Progenitor cell of endocrine pancreas (in vitro differentiated cells): ENCODE measurements at places on chromosomes 5 and 9.

- no peak for DNase-seq
Measured at GRCh38 chr5:81147011-81147885, 85.9 kb upstream of the CKMT2 start.

DNA sequence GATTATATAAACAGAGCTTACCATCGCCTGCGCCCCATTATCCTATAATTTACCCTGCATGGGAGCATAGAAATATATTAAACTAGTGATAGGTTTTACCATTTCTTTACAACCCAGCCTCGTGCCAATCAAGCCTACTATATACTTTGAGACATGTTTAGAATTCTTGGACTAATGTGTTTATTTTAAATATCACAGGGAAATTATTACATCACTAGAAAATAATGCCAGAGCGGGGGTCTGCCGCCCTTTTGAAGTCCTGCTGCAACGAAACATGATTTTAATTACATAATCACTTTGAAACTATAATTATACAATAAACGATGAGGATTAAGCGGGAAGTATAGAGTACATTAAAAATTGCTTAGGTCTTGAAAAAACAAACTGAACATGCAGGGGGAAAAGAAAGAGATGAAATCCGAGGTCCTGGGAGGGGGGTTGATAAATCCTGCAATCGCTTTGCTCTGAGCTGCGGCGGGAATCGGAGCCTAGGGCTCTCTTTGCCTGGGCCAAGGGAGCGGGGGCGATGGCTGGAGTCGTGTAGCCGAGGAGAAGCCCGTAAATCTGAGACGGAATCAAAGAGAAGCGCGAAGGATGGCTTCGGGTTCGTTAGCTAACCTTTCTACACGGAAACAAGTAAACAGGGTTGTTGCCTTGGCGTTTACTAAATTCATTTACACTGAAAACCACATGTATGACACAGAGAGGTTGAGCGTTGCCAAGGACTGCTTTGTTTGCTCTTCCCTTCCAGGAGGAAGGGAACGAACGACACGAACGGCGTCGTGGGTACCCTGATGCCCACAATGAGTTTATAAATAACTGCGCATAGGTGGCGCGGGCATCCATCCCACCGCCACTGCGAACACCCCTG, 127.6 kb downstream of the TMEM174 start:
- peak; percentile 9 for DNase-seq

GRCh38 chr9:135950135-135950682, 11.0 kb downstream of the UBAC1 start:
- no peak for DNase-seq

GRCh38 chr5:10536931-10537579, 26.8 kb upstream of the ANKRD33B start:
- DNase-seq, result no peak

GRCh38 chr9:30482499-30482898, 1901.9 kb upstream of the ACO1 start:
- no peak for DNase-seq

DNA sequence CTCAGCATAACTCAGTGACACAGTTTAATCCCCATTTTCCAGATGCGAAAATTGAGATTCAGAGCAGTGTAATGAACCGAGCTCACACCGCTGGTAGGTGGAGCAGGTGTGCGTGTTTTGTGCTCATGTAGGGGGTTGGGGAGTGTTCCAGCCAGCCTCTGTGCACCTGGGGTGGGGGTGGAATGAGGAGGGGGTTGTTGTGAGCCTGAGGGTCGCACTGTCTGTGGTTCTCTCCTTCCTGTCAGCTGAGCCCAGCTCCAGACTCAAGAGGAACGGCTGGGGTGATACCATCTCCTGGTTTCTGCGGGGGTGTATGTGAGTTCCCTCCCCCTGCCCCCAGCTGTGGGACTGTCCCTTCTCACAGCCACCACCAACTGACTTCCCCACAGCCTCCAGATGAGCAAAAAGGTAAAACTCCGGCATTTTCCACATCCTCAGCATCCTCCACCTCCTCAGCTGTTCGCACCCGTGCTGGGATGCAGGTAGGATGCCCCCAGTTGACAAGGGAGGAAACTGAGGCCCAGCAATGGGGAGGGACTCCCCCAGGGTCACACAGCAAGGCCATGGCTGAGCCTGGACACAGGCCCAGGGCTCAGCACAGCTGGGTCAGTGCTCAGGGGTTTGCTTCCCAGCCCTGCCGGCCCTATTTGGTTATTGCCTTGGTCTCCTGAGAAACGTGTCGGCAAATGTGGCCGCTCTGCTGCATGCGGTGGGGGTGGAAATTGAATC, 2.1 kb downstream of the SH2D3C start:
- no peak for DNase-seq

DNA sequence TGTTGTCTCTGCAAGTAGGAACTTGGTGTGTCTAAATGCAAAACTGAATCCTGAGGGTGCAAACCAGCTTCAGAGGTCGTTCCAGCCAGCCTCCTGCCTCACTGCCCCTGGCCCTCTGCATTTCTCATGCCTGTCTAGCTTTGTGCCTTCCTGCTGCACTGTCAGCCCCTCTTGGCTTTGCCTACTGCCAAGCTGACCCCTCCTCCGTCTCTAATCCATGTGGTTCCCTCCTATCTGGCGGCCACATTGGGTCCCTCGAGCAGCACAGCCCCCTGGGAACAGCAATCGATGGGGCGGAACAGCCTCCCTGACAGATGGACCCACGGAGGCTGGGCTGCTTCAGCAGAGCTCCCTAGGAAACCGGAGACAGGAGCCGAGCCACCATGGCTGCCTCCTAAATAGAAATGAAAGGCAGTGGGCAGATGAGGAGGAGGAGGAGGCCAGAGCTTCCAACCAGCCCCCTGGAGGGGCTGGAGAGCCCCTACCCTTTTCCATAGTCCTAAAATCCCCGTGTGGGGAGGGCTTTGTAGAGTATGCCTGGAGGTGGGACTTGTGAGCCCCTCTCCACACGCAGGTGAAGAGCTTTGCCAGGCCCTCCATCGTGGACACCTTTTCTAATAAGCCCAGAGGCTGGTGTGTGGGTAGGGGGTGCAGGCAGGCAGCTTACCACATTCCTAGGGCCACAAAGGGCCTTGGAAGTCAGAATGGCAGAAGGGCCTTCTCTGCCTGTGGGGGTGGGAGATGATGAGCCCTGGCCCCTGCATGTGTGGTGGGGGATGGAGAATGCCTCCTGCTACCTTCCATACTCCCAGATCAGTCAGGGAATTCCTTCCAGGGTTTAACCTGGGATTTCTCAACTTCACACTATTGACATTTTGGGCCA, 9.2 kb upstream of the CXXC5 start:
- DNase-seq, result no peak

- no peak for DNase-seq
Measured at GRCh38 chr5:33964132-33964700, 20.3 kb downstream of the SLC45A2 start.

DNA sequence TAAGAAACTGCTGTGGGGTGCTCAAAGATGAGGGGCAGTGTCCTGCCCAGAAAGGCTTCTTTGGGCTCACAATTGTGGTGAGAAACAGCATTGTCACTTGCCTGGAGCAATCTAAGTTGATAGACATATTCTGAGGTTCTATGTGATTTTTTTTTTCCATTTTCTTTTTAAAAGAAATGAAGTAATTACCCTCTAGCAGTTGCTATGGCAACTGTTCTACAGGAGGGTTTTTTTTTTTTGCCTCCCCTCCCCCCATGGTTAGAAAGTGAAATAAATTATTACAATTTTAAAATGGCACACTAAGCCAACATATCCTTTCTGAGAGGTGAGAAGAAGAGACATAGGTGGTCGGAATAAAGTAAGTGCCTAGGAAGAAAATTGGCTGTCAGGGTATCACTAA, 127.0 kb downstream of the UNC13B start:
- no peak for DNase-seq

GRCh38 chr9:133735931-133736330, 2.2 kb downstream of the SARDH start:
- DNase-seq, result no peak

DNA sequence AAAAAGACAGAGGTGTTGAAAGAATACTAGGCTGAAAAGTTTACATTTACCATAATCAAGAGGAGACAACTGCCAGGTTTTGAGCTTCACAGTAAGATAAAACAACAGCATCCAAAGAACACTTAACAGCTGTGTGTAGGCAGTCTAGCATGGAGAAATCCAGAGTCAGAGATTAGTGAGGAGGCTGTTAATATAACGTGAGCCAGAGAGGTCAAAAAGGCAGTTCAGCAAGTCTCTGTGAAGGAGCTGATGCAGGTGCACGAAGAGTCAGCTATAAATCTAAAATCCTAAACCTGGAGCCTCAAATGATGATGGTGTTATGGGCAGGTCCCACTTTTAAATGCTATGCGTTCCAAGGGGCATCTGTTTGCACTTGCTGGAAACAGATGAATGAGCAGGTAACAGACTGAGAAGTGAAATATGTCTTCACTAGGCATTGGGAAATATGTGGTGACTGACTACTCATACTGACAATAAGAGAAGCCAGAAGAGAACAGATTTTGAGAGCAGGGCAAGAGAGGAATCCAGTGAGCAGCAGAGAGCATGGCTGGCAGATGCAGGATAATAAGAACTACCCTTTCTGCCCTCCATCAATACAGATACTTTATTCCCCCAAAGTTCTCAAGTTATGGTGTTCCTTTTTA, 8.7 kb downstream of the APTX start:
- no peak for DNase-seq

DNA sequence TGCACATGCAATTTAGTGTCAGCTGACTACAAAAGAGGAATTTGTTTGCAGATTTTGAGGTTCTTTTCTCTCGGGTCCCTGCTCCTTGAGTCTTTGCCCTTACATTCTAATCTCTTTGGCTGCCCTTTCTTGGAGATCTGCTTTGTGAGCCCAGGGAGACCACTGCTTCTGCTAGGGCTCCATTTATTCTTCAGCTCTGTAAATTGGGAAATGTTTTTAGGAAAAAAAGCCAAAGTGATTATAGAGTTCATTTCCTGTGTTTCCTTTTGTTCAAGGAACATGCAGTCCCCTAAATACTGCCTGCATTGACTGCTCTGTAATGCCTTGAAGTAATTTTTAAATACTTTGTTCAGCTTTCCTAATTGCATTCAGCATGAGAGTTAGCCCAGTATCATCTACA, 197.4 kb downstream of the CSNK1G3 start:
- DNase-seq, result no peak

DNA sequence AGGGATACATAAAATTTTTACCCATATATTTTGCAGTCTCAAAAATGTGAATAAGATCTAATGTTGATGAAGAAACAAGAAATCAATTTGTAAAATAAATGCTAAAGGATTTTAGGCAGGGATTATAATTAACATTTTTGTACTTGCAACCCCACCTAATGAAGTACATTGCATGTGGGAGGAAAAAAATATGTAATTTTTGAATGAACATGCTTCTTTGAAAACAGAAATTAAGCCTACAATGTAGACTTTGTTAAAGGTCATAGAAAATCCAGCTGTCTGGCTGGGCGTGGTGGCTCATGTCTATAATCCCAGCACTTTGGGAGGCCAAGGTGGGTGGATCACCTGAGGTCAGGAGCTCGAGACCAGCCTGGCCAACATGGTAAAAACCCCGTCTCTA, 15.6 kb downstream of the SLC27A6 start:
- DNase-seq, result no peak

DNA sequence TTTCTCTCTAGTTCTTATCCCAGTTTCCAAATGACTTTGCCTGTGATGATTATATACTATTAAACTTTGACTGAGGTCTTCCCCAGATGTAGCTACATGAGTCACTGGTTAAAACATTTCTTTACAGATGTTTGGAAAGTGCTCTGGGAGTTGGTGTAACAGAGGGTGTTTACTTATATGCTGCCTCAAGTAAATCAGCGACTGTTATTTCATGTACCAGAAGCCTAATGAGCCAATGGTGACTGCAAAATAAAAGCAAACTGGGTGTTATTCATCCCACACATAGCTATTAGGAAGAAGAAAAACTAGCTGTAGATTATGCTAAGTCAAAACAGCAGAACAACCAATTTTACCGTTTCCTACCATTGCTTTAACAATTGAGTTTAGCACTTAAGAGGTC, 929.7 kb upstream of the SEMA6A start:
- DNase-seq, result no peak
